Foreskin keratinocyte (primary cell): ENCODE measurements at places on chromosomes 7 and 10. TPM values are rescaled to one million over a fixed set of nuclear protein-coding genes. Genes with fewer than 3 reads are reported as not detected.

The SEMA3E gene
- 0.42 and 0.44 TPM in 2 replicates for total RNA-seq

The FBXL13 gene
- total RNA-seq, result 0.17 and 0.35 TPM in 2 replicates

The SEMA3D gene
- 8.3 and 10.6 TPM in 2 replicates for total RNA-seq

The MYPN gene
- 0.03 TPM in 1 of 2 replicates, not detected in the other for total RNA-seq

The CALHM2 gene
- 6.4 and 11.0 TPM in 2 replicates for total RNA-seq

The HOXA11 gene
- 0.07 and 0.31 TPM in 2 replicates for total RNA-seq

The CACNB2 gene
- total RNA-seq, result not detected in 2 replicates

The IL6 gene
- 0.28 TPM in 1 of 2 replicates, not detected in the other for total RNA-seq

The C7orf33 gene
- total RNA-seq, result not detected in 2 replicates
